ENCODE measurements at places on chromosomes 6 and 20. TPM values are rescaled to one million over a fixed set of nuclear protein-coding genes. Genes with fewer than 3 reads are reported as not detected.

GRCh38 chr6:143556529-143556928, 45.0 kb upstream of the FUCA2 start:
- DNase-seq: no peak

GRCh38 chr6:25866011-25866410, 8.0 kb downstream of the SLC17A3 start:
- no peak for DNase-seq

DNA sequence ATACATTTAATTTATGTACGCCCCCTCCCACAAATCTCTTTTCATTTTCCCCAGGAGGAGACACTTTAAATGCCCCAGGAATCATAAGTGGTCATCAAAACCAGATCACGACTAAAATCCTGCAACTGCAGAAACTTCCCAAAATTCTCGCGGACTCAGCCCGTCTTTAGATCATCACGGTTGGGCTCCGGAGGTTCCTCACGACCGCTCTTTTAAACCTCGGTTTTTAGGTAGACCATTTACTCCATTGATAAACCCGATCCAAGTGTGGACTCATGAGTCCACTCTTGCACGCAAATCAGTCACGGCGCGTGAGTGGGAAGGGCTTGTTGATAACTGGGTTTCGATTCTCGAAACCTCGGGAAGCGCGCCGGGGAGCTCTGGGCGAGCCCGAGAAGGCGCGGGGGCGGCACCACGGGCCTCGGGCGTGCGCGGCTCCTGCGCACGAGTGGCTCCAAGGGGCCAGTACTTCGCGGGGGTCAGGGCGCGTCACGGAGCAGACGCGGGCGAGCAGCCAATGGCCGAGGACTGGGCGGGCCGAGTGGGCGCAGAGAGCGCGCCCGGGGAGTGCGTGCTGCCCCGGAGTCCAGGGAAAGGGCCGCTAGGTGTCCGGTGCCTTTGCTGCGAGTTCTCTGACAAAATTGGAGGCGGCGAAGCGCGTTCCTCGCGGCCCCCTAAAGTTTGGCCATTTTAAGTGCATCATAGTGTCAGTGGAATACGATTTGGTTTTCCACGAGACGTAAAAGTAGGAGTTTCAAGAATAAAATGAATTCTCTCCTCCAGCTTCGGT, 635 bp upstream of the TENT5A start:
- peak; percentile 93 for DNase-seq

DNA sequence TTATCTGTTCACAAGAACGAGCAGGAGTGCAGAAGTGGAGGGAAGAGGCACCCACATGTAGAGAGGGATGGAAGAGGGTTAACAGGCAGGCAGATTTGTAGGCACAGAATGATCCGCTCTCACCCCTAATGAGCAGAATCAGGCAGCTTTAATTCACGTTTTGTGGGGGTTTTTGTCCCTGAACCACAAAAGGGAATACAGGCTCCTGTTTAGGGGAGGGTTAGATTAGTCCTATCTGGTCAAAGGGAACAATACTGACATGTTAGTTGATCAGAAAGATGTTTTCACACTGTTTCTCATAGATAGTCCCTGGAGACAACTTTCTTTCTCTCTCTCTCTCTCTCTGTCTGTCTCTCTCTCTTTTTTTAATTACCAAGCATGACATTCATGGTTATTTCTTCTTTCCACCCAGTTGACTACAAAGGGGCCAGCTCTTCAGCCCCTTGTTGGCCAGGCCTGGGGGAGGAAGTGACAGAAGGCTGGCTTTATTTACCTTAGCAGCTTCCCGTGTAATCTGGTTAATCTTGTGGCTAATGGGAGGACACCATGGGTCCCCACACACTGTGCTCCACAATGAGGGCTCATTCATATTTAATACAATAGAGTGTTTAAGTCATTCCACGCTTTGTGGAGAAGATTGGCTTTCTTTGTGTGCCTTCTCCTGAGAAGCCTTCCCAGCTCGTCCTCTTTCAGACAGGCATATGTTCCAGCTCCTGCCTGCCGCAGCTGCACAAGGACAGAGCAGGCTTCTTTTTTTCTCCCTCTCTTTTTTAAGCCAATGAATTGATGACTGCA, 958.8 kb downstream of the TFAP2A start:
- DNase-seq: no peak

- DNase-seq: no peak
Measured at GRCh38 chr6:49462599-49462926, 490 bp downstream of the MMUT start.

KCNK17 gene
- total RNA-seq: 2.2 TPM

DNA sequence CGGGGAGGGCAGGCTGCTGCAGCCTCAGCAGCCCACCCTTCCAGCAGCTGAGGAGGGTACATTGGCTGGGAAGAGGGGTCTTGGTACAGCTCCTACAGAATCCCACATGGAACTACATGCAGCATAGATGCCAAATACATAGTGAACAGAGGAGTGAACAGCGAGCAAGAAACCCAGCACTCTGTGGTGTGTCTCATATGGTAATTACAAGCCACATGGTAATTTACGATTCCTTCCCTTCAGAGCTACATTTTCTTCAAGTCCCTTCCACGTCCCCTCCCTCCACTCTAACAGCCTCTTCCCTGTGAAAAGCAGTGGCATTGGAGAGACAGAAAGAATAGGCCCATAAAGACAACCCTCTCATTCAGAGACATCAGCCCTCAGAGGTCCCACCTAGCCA, 167.7 kb downstream of the SYNDIG1 start:
- DNase-seq: no peak

DNA sequence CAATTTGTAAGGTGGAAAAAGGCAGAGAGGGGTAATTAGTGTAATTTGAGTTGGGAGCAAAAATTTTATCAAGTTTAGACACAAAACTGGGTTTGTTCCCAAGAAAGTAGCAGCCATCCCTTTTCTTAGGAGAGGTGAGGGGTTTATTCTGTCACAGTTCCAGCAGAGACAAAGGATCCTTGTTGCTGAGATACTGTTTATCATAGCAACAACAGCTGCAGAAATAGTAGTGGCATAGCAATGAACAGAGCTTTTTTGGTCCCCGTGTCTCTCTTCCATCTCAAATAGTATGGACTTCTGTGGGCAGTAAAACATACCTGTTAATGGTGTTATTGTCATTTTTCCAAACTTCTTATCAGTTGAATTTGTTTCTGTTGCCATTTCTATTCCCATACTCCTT, 23.9 kb downstream of the ZKSCAN8 start:
- no peak for DNase-seq

DNA sequence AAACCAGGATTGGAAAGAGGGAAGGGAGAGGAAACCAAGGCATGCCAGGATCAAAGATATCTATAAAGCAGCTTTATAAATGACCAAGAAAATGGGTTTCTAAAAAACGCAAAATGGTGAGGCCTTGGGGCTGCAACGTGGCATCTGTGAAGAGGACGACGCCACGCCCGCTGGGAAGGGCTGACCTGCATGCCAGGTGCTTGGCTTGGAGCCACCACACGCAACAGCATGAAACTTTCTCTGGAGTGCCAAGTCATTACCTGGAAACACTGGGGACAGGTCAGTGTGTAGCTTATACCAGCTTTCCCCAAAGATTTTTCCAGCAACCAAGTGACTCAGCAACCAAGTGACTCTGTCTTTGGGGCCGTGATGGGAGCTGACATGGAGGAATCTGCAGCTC, 82.5 kb downstream of the POPDC3 start:
- no peak for DNase-seq

DNA sequence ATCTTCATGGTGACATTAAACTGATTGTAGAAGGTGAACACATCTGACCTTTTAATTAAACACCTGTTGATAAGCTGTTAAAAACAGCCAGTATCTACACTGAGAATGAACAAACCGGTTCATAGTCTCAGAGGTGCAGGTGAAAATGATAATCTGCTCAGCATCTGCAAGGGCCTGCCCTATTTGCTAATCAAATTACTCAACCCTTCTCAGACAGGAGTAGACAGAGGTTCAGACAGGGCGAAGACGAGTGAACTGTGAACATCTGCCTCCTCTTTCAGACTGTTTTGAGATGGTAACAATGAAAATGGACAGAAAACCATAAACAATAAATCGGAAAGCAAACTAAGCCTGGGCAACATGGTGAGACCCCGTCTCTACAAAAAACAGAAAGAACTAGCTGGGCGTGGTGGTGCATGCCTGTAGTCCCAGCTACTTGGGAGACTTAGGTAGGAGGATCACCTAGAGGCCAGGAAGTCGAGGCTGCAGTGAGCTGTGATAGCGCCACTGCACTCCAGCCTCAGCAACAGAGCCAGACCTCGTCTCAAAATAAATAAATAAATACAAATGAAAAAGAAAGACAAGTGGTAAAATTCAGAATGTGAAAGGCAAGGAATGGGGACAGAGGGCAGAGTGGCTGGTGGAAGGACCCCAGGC, 55.9 kb downstream of the NINL start:
- DNase-seq: no peak

GRCh38 chr20:37152284-37152683, 26.8 kb upstream of the RPN2 start:
- DNase-seq: no peak

GRCh38 chr20:48405909-48406308, 421.9 kb downstream of the PREX1 start:
- DNase-seq: no peak

GRCh38 chr6:30703821-30704220, 13.0 kb upstream of the NRM start:
- DNase-seq: no peak

GRCh38 chr20:408843-409696, 971 bp downstream of the RBCK1 start:
- no peak for DNase-seq

GRCh38 chr6:137512757-137513605, 18.8 kb upstream of the OLIG3 start:
- no peak for DNase-seq

- DNase-seq: no peak
Measured at GRCh38 chr20:59412875-59413284, 112.5 kb downstream of the EDN3 start.

ZNF165 gene
- 1.5 TPM for total RNA-seq

DNA sequence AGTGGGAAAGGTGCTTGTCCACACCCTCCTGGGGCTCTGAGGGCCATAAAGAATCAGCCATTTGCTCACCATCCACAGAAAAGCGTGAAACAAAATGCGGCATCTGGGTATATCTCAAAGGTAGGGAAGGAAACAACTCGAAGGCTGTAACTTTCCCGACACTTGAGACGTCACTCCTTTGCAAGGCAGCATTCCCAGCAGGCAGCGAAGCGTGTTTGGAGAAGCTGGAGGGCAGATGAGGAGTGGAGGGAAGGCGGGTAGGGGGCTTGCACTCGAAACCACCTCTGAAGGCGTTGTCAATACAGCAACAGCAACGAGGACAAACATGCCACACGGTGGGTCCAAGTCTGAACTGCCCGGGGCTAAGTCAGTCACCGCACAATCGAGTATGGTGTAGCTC, 98.4 kb downstream of the FOXC1 start:
- no peak for DNase-seq

SPDEF gene
- total RNA-seq: 16.7 TPM

GRCh38 chr20:61901392-61902220, 164.1 kb downstream of the TAF4 start:
- DNase-seq: no peak

- DNase-seq: no peak
Measured at GRCh38 chr6:53578371-53578770, 33.5 kb upstream of the GCLC start.

DNA sequence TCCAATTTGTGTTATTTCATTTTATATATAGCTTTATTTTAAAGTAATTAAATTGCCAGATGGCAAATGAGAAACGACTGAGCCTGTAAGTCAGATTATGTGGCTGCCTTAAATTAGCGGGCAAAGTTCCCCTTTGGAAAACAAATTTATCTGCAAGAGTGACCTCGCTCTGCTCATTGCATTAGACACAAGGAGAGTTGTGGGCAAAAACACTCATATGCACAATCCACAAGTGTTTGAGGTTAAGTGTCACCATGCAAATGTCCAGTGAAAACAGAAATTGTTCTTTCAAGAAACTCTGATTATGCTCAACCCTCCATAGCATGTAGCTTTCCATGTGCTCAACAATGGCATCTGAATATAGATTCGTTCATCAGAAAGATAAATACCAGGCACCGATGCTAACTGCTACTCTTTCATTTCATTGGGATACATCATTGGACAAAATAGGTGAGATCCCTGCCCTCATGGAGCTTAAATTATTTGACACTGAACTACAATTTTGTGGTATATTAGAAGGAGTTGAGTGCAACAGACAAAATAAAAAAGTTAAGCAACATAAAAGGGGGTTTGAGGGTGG, 1.7 kb upstream of the NHSL1 start:
- DNase-seq: no peak

DNA sequence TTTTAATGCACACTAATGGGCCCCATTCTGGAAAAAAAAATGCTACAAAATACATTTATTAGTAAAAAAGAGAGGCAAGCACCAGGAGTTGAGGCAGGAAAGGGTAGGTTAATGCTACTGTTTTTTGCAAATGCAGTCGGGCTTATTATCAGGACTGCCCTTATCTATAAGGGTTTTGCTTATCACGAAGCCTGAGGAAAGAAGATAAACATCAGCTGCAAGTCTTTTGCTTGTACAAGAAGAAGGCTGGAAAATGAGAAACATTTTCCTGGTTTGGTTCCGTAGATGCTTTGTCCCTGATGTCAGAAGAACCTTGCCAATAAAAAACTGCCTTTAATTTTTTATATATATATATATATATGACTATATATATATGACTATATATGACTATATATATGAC, 189.3 kb upstream of the VGLL2 start:
- no peak for DNase-seq

- no peak for DNase-seq
Measured at GRCh38 chr6:143958839-143959399, 49.1 kb downstream of the PLAGL1 start.

GRCh38 chr6:42564506-42564825, 637 bp downstream of the UBR2 start:
- no peak for DNase-seq

GRCh38 chr20:53752971-53753879, 159.6 kb upstream of the ZNF217 start:
- DNase-seq: no peak

LBP gene
- total RNA-seq: 0.55 TPM

DNA sequence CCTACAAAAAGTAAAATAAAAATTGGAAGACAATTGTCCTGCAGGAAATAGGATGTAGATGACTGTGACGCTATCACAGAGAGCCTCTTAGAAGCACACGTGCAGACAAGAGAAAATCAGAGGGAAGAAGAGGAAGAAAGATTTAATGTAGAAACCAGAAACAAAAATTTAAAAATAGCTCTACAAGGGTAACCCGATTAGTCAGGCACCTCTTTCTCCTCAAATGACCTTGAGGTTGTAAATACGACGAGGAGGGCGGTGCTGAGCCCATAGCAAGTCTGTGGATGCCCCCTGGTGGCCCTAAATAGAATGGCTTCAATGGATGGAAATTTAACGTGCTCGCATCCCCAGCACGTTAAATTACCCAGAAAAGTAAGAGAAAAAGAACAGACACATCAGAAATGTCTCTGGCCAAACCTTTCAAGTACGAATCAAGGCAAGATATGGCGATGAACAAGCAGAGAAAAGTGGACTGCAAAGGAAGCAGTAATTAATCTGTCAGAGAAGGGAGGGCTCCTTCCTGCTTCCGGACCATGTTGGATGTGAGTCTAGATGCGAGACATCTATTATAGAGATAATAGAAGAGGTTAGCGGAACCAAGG, 4.2 kb upstream of the PRPH2 start:
- DNase-seq: peak; percentile 82

CDSN gene
- 0.17 TPM for total RNA-seq

GRCh38 chr6:135686784-135687301, 164.7 kb upstream of the PDE7B start:
- DNase-seq: no peak

GRCh38 chr6:39608652-39609345, 116.4 kb downstream of the KIF6 start:
- DNase-seq: no peak

GRCh38 chr20:64160526-64161355, 3.5 kb upstream of the MYT1 start:
- DNase-seq: no peak

GRCh38 chr6:63882208-63882607, 246.6 kb downstream of the PHF3 start:
- no peak for DNase-seq

Measured in mucosa of gallbladder (tissue), 1 donor.